NCI-H1092 (cell line): ENCODE measurements at places on chromosomes 5 and 9.

DNA sequence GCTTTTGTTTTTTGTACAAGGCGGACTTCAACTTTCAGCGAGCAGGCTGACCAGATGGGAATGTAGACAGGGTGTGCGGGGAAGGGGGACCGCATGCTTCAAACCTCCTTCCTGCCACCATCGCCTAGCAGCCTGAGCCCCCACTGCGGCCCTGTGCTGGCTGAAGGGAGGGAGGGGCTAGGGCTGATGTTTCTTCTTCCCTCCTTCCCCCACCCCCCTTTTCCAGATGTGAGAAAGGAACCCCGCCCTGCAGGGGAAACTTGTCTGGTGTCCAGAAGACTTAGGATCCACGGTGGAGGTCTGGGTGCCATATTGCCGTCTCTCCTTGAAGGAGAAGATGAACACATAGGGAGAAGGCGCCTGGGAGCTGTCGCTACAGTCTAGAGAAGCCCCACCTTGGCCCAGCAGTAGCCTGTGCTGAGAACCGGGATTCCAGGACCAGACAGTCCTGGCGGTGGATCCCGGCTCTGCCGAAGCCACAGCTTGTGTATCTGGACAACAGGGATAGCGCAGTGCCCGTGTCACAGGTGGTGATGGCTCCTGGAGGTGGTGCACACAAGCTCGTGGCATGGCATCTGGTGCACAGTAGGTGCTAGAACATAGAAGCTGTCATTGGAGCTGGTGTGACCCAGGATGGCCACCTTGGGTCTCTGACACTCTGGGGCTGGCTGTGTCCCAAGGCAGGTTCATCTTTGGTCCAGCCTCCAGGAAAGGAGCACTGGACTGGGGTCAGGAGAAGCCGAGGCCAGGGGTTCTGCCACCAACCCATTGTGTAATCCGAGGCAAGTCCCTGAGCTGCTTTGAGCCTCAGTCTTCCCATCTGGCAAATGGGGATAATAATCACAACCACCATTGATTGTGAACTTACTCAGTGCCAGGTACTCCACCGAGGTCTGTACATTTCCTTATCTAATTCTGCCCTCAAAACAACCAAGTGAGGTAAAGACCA, 205.6 kb downstream of the C9orf50 start:
- DNase-seq: no peak

- DNase-seq: no peak
Measured at GRCh38 chr5:163563880-163564279, 58.5 kb downstream of the MAT2B start.

GRCh38 chr5:121156565-121156964, 692.5 kb downstream of the PRR16 start:
- no peak for DNase-seq

- no peak for DNase-seq
Measured at GRCh38 chr9:33471361-33471760, 2.4 kb downstream of the NOL6 start.

DNA sequence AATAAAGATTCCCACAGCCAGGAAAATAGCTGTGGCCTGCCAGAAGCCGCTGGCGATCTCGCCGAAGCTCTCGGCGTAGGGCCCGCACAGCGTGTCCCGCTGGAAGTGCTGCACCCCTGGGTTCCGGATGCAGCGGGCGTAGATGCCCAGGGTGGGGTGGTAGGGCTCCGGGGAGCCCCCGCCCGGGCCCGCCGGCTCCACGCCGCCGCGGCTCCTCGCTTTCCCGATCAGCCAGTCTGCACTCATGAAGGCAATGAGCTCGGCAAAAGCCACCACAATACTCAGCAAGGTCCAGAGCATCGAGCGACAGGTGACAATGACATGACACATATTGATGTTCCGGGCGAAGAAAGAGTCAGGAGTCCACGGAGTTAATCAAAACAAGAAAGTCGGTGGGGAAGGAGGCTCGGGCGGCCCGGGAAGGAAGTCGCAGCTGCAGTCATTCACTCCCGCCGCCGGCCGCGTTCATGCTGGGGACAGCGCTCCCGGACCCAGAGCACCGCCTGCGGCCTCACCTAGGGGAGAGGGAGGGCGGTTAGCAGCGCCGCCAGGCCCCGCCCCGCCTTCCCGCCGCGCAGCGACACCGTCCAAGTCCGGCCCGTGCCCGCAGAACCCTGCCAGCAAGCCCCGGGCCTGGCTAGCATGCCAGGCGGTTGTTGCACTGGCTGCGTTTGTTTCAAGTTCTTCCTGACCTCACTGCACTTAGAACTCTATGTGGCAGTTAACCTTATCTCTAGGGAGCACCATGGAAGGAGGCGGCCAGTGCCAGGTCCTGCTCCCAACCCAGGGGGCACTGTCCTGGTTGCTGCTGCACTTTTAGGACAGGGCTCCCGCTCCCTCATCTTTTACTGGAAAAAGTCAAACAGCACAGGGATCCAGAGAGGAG, 138.4 kb downstream of the LHFPL2 start:
- DNase-seq: no peak

- no peak for DNase-seq
Measured at GRCh38 chr5:3931976-3932375, 336.3 kb downstream of the IRX1 start.

- no peak for DNase-seq
Measured at GRCh38 chr9:70450738-70451137, 36.3 kb upstream of the KLF9 start.

DNA sequence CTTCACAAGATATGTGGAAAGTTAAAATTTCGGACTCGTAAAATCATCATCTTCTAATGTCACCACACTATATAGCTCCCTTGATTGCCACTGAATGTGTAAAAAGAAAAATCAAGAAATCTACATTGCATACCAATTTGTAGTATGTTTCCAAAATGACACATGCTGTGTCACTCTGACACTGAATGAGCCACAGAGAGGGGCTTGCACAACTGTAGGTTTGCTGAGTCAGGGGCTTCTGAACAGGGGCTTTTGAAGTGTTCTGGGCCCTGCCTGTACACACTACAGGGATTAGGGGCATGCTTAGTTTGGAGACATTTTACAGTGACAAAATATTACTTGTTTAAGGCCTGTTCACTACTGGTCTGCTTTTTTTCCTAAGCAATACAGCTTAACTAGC, 234.4 kb upstream of the GRAMD2B start:
- no peak for DNase-seq

DNA sequence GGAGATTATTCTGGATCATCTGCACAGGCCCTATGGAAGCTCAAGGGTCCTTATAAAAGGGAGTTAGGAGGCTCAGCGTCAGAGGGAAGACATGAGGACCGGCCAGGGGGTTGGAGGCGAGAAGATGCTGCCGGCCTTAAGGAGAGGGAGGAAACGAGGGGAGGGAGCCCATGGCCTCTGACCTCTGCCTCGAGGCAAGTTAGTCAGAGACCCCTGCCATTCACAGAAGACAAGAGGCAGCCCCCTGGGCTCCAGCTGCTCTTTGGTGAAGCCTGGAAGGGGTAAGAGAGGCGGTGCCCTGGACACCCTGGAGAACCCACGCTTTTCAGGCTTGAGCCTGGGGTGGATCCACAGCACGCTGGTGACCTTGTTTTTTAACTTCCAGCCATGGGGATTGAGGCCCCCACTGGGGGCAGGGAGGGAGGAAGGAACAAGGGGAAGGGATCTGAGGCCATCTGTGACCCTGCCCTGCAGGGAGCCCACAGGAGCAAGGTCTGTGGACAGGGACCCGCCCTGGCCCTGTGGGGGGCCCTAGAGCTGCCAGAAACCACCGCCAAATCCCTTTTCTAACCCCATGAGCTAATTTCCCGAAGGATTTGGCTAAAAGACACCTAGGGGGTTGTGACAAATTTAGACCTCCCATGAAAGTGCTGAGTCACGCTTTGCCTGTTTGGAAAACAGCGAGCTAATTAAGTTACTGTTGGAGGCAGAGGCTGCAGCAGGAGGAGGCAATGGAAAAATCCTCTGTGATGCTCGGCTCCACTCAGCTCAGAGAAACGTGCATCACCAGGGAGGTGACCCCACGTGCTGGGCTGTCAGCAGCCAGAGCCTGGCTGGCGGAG, 49.7 kb downstream of the OLFM1 start:
- DNase-seq: peak; percentile 9

- DNase-seq: no peak
Measured at GRCh38 chr5:61423487-61424145, 91.6 kb downstream of the ZSWIM6 start.

DNA sequence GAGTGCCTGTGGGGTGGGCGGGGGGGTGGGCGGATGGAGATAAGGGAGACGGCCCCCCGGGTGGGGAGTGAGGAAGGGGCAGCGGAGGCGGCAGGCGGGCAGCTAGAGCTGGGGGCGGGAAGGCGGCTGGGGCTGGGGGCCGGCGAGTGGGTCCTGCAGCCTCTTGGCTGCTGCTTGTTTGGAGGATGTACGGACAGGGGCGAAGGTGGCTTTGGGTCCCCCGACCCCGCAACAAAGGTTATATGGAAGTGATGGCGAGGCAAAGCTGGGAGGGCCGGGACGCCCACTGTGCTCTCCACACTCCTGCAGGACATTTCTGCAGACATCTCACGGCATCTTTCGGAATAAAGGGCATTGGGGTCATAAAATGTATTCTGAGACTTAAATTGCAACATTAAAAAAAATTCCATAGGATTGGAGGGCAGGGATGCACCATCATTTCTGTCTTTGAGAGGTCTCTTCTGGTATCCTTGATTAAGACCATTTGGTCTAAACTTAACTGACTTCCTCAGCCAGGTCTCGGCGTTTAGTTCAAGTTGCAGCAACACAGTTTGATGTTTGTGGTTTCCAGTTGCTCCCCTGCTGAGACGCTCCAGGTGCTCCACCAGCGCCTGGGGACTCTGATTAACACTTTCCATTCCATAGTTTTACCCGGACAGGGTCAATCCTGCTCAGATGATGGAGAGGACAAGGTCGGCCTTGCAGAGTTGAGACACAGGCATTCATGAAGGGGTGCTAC, 101.6 kb upstream of the SSBP2 start:
- peak; percentile 20 for DNase-seq

DNA sequence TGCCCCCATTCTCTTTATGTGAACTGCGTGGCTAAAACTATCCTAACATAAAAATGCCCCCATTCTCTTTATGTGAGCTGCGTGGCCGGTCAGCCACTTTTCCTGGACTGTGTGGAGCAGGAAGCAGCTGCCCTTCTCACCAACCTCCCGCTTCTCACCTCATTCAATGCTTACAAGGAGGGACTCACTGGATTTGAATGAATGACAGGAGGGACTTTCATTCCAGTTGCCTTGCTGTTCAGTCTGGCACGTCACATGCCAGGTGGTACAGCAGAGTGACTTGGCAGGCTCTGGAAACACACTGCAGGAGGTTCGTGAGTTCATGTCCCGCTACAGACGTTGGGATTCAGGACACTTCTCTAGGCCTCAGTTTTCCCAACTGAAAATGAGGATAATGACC, 60.2 kb upstream of the NFIL3 start:
- DNase-seq: no peak

DNA sequence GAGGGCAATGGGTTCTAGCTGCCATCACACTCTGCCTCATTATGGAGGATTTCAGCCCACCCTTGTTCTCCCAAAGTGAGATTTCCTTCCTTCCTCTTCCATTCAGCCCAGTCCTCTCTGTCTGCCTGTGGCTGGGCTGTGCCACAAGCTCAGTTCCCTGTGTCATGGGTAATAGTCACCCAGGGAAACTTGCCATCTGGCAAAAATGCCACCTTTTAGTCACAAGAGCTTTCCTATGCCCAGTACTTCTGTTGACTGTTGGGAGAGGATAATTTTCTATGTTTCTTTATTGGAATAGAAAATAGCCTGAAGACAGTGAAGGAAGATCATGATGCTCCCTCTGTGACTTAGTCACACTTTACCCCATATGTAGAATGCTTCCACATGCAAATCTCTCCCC, 71.4 kb downstream of the TLR4 start:
- DNase-seq: no peak

DNA sequence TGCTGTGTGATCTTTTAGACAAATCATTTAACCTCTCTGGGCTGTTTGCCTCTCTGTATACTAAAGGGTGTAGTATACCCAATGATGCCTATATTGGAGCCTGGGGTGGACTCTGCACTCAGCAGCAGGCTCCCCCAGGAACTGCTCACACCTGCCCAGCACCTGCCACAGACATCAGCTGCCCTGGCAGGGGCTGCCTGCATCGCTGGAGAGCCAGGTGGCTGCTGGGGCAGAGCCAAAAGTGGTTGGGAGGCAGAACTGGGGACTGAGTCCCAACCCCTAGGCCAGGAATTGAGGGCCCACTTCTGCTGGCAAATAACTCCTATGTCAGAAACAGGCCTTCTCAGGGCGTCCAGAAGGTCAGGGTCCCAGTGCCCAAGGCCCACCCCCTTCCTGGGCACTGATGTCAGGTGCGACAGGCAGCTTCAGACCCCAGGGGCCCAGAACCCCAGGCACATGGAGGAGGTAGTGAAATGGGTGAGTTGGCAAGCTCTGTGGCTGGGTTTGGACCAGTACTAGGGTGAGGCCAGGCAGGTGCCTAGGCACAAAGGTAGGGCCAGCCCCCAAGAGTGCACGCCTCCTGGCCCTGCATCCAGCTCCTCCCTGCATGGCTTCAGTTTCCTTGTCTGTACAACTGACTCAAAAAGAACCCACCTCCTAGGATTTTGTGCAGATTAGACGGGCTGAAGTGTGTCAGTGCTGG, 5.8 kb downstream of the UNC5A start:
- DNase-seq: peak; percentile 59

- DNase-seq: peak; percentile 1
Measured at GRCh38 chr5:127441799-127442484, 75.5 kb upstream of the PRRC1 start.

DNA sequence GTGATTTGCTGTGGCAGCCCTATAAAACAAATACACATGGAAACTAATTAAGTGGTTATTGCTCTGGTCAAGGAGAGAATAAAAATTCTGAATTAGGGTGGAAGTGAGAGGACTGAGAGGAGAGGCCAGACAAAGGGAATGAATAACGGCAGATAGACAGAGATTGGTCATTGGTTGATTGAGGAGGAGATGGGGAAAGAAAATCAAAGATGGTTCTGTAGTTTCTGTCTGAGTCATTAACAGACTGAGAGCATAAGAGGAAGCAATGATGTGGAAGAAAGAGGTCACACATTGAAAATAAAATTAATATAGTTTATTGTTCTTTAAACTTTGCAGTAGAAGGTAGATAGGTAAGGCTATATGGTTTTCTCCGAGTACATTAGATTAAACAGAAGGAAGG, 469.8 kb downstream of the ACTL7B start:
- DNase-seq: no peak

- no peak for DNase-seq
Measured at GRCh38 chr9:6781476-6781875, 23.7 kb downstream of the KDM4C start.
